Testis (tissue), 5 donors: ENCODE measurements at places on chromosomes 5 and 9.
A peak's percentile ranks its signal among the peaks of the same experiment; 100 is the strongest.

GRCh38 chr9:81035171-81035570, 654.2 kb downstream of the TLE1 start:
- no peak overlapping the region for H3K4me3 ChIP-seq
- H3K27ac ChIP-seq = no peak overlapping the region
- DNase-seq = no peak
- no peaks in the 10 kb centered on the region for H3K27me3 ChIP-seq

DNA sequence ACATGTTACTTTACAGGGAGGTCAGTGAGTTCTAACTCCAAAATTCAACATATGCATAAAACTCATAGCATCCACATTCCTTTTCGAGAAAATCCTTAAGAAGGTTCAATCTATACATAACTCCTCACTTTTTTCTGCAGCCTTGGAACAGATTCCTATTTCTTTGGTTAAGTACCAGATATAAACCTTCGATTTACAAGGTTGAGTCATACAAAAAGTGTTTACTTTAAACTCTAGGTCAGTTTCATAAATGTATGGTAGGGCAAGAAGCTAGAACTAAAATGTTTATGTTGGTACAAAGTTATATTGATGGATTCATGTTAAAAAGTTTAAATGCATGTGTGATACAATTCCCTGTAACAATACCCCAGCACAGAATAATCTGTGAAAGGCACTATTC, 19.4 kb downstream of the CDKN2AIPNL start:
- H3K27ac ChIP-seq = no peak overlapping the region
- no peaks in the 10 kb centered on the region for H3K4me1 ChIP-seq
- no peak overlapping the region for H3K4me3 ChIP-seq
- DNase-seq = no peak
- H3K27me3 ChIP-seq = no peaks in the 10 kb centered on the region
- H3K36me3 ChIP-seq = no peaks in the 10 kb centered on the region

- no peaks in the 10 kb centered on the region for H3K4me1 ChIP-seq
- H3K4me3 ChIP-seq = no peak overlapping the region
- DNase-seq = no peak
These were observed 18.8 kb downstream of the ANKH start for GRCh38 chr5:14852779-14853178.

DNA sequence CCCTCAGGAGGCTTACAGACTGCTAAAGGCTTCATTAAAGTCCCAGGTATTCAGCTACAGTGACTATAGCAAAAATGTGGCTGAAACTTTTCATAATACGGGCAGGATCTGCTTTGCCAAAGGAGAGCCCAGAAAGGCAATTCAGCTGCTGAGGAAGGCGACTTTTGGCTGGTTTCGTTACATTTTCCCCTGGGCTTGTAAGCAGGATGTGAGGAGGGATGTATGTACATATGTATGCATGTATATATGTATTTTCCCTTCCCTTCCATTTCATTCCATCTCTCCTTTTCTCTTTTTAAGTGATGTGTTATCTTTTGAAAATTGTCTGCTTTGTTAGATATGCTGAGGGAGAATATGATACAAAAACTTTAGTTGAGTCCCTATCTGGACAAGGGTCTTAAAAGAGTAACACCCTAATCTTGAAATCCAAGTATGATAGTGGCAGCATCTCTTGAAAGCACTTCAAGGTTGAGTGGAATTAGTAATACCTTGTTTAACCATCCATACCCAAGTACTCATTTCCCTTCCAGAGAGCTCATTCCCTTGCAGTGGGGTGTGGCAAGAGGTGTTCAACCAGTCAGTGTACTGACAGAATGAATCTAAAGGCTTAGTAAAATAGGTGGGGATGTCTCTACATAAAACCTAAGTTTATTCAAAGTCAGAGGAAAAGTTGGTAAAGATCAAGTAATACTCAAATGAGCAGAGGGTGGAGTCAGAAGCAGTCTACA, 28.7 kb downstream of the RAD1 start:
- no peak overlapping the region for H3K4me3 ChIP-seq
- no peak overlapping the region for H3K27ac ChIP-seq
- DNase-seq = no peak
- H3K4me1 ChIP-seq = no peaks in the 10 kb centered on the region

DNA sequence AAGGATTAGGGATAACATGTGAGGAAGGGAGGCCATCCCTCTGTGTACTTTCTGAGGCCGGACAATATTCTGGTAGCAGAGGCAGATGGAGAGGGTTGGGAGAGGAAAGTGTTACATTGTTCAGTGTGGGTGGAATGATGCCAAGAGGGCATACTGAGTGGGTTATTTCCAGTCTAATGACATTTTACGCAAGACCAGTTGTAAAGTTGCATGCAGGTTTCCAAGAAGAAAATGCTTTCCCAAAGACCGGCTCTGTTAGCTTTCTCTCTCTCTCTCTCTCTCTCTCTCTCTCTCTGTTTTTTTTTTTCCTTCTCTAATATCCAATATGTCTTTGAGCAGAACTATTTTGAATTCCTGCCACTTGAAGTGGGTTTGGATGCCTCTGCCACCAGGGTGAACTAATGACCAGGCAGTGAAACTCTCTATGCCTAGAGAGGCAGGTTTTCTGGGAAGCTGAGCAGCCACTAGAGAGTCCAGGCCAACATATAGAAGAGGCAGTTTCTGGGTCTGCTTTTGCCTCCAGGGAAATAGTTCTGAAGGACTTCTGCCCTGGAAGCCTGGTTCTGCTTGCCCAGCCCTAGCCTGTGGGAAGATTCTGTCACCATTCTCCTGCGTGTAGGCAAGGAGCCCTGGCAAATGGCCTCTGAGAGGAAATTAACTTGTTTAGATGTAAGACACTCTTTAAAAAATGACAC, 24.4 kb upstream of the ZNF366 start:
- peak; percentile 54 for DNase-seq
- no peaks in the 10 kb centered on the region for H3K4me1 ChIP-seq
- no peak overlapping the region for H3K4me3 ChIP-seq
- no peaks in the 10 kb centered on the region for H3K27me3 ChIP-seq

DNA sequence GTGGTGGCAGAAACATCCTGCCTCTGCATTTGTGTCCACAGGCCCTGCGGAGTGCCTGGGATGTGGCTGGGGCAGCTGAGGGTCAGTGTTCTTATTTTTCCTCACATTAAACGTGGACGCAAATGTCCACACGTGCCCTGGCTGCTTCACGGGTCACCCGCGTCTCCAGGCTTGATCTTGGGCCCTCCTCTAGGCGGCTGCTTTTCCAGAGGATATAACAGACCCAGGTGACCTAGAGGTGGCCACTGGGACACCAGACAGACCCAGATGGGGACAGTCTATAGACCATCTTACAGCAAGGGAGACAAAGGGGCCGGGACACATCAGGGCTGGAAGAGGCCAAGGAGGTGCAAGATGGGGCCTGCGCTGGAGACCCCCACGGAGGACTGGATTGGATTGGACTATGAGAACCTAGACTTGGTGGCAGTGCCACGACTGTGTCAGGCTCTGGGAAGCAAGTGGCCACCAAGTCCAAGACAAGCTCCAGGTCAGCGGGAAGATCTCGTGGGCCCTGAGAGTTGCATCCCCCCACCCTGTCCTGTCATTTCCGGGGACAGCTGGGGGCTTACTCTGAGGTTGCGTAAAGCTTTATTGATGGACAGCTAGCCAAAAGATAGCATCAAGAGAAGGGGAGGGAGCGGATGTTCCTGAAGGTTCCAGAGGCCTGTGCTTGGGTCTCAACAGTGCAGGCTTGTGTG, 6.9 kb downstream of the WNK2 start:
- no peak overlapping the region for H3K4me3 ChIP-seq
- H3K4me1 ChIP-seq = no peaks in the 10 kb centered on the region
- no peak for DNase-seq
- no peak overlapping the region for H3K27ac ChIP-seq

DNA sequence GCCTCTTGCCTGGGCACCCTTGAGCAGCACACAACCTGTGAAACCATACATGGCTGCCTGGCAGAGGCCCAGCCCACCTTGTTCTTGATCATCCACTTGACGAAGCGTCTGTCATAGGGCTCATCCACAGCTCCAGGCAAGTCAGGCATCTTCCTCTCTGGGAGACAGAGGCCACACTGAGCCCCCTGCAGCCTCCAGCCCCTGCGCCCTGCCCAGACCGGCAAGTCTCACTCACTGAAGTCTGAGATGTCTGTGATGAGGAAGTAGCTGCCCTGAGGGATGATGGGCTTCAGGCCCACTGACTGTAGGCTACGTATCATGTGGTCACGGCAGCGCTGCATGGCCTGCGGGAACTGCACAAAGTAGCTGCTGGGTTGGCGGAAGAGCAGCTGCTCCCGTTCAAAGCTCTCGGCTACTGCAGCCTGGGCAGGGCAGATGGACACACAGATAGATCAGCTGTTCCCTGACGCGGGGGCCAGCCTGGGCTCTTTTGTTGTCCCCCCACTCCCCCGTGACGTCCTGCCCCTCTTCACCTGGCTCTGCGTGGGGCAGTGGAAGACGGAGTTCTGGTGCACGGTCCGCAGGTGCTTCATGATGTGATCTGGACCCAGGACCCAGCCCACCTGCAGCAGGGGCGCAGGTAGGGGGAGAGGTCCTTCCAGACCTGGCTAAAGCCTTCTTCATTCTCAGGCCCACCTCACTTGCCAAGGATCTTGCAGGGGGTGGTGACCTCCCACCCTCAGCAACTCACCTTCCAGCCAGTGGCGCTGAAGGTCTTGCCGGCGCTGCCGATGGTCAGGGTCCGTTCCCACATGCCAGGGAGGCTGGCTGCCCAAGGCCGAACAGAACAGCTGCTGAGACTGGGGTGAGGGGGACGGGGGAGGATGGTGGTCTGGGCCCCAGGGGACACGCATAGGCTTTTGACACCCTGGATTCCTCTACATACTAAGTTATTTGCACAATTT, 5.9 kb upstream of the SPOUT1 start:
- H3K36me3 ChIP-seq = no peaks in the 10 kb centered on the region
- no peaks in the 10 kb centered on the region for H3K27me3 ChIP-seq
- H3K4me3 ChIP-seq = no peak overlapping the region
- H3K4me1 ChIP-seq = no peaks in the 10 kb centered on the region

GRCh38 chr5:59275170-59275509, 618.4 kb downstream of the PDE4D start:
- H3K36me3 ChIP-seq = no peaks in the 10 kb centered on the region
- H3K4me3 ChIP-seq = no peak overlapping the region
- no peak overlapping the region for H3K27ac ChIP-seq
- H3K4me1 ChIP-seq = no peaks in the 10 kb centered on the region
